Upper lobe of right lung (tissue), 1 donor: ENCODE measurements at places on chromosomes 11 and 22. TPM values are rescaled to one million over a fixed set of nuclear protein-coding genes. Genes with fewer than 3 reads are reported as not detected.

DNA sequence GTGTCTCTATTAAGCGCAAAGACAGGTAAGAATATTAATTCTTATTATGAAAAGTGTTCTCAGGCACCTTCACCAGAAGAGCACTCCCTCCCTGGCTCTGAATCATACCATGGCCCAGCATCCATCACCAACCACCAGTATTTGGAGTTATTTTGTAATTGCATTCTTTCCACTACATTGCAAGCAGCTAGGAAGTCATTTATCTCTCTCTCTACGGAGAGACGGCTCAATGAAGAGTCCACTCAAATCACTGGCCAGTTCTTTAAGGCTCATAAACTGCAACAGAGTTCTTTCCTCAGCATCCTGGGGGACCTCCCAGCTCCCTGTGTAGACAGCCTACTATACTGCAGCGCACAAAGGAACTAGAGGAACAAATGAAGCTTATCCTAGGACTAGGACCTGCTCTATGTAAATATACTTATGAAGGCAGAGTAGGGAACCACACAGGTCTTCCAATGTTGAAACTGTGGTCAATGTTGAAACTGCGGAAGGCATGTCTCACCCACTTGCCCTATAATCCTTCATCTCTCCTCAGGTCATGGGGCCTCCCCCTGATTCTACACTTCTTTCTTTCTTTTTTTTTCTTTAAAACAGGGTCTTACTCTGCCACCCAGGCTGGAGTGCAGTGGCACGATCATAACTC is 63.4 kb downstream of the AAMDC start:
- no peak for DNase-seq

DNA sequence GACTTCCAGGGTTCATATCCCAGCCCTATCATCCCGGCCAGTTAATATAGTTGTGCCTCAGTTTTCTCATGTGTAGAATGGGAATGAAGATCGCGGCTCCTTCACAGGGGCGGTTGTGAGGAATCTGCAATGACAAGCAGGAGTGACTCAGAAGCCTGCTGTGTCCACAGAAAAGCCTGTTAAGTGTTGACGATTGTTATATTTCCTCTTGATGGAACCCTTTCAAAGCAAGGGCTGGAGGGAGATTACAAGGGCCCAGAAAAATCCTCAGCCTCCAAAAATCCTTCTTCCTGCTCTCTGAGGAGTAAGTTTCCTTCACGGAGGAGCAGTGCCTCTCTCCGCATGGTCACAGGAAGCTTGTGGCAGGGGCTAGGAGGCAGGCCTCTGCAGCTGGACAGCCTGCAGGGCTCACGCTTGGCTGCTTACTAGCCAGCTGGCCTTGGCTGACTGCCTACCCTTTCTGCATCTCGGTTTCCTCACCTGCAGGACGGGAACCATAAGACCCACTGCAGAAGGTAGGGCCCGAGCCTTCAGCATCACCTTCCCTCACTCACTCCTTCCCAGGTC is 63.4 kb downstream of the CACNG2 start:
- DNase-seq = no peak

- DNase-seq = no peak
Measured at GRCh38 chr11:26344647-26345046, 12.7 kb downstream of the ANO3 start.

Gene ZFPL1
- total RNA-seq = 32.1 TPM

Gene GDPD4
- total RNA-seq = not detected
